ENCODE measurements at places on chromosomes 13 and 19.

DNA sequence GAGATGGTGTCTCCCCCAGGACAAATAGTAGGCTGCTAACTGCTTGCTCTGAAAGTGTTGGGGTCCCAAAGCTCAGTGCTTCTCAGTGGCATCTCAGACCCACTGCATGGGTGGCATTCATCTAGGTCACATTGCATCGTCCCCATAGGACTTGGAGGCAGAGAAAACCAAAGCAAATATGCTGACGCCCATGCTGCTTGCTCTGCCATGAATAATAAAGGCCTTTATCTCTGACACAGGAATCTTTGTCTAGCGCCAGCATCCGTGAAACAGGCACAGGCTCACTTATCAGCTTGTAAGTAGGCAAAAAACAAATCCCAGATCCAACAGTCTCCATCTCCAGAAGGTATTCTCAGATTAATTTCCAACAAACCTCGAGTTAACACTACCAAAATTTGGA lies 18.9 kb upstream of the IPO5 start:
- DNase-seq = no peak

- DNase-seq = peak; percentile 9
Observed at GRCh38 chr13:48000559-48001113, 437 bp downstream of the SUCLA2 start.

GRCh38 chr19:6267552-6268381 lies 12.0 kb downstream of the MLLT1 start:
- no peak for DNase-seq

GRCh38 chr19:16645140-16645539 lies 14.8 kb downstream of the SMIM7 start:
- DNase-seq = no peak

DNA sequence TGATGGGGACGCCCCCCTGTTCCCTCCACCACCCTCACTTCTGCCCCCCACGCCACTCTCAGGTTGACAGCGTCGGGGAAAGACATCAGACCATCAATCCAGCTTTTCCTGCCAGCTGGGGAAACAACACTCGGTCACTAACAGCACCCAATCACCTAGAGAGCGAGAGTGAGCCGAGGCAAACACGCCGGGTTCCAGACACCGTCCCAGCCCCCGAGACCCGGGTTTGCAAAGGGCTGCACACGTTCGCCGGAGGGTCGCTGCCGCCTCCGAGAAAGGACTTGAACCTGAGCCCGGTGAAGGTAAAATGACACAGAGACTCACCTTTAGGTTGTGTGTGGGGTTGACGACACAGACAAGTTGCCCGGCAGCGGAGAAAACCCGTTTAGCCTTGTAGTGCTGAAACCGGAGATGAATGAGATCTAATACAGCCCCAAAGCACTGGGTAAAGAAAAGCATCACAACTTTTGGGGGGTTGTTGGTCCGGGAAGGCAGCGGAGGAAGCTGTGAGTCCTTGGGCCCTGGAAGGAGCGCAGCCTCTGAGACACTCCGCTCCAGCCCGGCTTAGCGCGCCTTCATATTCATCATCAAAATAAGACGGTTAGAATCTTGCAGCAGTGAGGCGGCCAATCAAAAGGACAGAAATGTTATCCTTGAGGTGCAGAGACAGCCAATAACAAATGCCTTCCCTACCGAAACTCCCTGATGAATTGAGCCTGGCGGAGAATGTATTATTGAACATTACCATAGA lies at the start of gene SIAH3:
TSS of gene SIAH3 (minus strand) at position 583 of the 751 bp plus-strand sequence. CDS start at position 459, 124 bp downstream.
- DNase-seq = peak; percentile 9

GRCh38 chr19:42422092-42422900 lies 4.9 kb downstream of the LIPE start:
- no peak for DNase-seq

GRCh38 chr13:62525652-62526051 lies 1110.0 kb upstream of the PCDH20 start:
- no peak for DNase-seq

- no peak for DNase-seq
Observed at GRCh38 chr19:5154799-5155426, 185.7 kb downstream of the PTPRS start.

DNA sequence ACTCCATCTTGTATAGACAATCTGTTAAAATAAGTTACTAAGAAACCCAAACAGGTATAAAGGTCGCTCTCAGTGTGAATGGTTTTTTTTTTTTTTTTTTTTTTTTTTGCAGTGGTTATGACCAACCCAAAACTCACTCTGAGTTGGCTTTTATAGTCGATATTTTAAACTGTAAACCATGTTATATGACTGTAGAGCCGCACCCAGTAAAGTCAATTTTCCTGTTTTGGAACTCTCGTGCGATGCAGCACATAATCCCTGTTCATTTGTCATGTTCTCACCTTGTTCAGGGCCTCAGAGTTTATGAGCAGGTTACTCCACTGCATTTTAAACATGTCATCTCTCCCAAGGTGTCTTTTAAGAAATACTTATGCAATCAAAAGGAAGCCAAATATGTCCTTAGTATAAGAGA lies 112.5 kb downstream of the KLF5 start:
- DNase-seq = no peak

DNA sequence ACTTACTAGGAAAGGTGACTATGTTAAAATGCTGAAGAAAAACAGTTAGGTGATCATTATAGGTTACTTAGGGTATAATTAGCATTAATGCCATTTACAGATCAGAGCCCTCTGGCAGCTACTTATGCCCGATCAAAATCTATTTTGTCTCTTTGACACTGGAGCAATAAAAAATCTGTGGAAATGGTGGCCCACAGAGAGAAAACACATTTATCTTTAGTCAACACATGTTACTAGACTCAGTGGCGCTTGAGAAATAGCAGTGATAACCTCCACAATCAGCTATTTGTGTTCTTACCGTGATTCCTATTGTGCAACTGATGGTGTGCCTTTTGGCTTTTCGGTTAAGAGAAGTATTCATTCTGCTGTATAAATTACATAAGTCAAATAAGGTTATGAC lies 1519.6 kb downstream of the PCDH9 start:
- DNase-seq = no peak

DNA sequence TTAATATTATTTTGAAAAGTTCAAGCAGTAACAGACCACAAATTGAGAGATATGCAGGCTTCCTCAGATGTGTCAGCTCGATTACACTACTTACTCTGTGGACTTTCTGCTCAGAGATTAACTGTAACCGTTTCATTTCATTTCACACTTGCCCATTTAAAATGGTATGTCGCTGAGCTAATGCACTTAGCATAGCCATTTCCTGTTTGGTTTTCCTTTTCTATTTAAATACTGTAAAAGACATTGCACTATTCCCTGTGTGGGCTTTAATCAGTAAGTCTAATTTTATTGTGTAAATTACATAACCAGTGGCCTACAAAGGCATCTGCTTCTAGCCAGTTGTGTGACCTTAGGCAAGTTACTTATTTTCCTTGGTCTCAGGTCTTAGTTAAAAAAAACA lies 237.6 kb downstream of the LACC1 start:
- DNase-seq = peak; percentile 30

GRCh38 chr19:3682741-3683404 lies 17.4 kb downstream of the PIP5K1C start:
- peak; percentile 42 for DNase-seq

- DNase-seq = no peak
Observed at GRCh38 chr13:63680704-63681103, 2265.1 kb upstream of the PCDH20 start.

- no peak for DNase-seq
Observed at GRCh38 chr19:38894968-38895367, 4.5 kb downstream of the SIRT2 start.

- no peak for DNase-seq
Observed at GRCh38 chr19:5281588-5281987, 59.0 kb downstream of the PTPRS start.

DNA sequence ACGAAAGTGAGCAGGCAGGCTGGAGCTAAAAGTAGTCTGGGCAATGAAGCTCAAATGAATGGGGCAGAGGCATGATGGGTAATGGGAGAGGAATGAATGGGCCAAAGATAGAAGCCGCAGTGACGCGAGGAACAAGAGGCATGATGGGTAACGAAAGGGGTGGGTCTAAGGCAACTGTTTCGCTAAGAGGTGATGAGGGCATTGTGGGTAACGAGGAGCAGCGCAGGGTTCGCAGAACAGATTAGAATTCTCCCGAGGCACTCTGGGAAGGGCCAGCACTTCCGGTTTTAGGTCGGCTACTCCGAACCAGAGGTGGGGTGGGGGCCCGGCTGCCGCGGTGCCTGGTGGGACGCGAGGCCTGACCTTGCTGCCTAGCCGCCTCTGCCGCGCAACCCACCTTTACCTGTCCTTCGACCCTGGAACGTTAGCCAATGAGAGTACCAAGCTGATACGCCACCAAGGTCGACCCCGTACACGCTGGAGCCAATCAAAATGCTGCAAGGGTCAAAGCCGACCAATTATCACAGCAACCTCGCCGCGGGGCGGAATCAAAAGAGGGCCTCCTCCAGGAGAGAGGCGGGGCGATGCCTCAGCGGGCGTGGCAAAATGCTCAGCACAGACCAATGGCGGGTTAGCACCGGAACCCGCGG lies 563 bp upstream of the TOMM40 start:
- DNase-seq = peak; percentile 100

- no peak for DNase-seq
Observed at GRCh38 chr19:28549680-28550277, 663.2 kb downstream of the UQCRFS1 start.

- no peak for DNase-seq
Observed at GRCh38 chr19:35796645-35797542, 15.8 kb downstream of the PRODH2 start.

DNA sequence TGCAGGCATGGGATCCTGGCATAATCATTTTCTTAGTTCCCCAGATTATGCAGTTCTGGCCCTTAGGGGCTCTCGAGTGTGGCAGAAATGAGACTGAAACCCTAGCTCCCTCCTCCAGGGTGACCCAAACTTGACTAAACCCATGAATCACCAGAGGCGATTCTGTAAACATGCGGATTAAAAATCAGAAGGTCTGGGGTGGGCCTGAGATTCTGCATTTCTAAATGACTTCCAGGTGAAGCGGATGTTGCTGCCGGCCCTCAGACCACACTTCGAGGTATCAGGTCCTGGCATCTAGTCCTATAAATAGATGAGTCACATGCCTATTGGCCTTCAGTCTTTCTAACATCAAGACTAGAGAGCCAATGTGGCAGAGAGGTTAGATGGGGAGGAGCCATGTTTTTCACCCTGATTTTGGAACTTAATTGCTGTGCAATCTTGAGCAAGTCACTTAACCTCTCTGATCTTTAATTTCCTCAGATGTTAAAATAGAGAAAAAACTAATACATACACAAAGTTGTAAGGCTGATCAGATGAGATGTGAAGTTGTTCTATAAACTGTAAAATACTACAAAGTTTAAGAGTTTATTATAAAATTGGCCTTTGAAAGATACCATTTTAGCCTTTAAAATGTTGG lies 431.2 kb downstream of the FOXO1 start:
- peak; percentile 15 for DNase-seq

DNA sequence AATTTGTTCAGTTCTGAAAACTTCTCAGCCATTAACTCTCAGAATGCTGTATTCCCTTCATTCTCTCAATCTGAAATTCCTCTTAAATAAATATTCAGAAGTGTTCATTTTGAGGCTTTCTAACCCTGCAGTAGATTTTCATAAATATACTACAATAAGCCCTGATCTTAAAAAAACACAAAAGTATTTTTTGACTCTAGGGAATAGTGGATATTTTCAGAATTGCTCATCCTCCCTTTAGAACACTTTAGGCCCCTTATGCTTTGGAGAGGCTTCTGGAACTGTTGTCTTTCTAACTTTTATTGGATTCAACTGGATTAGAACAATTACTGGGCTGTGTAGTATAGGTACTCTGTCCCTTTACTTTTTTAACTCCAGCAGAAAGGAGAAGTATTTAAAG lies 1662.6 kb upstream of the MIR17HG start:
- no peak for DNase-seq

DNA sequence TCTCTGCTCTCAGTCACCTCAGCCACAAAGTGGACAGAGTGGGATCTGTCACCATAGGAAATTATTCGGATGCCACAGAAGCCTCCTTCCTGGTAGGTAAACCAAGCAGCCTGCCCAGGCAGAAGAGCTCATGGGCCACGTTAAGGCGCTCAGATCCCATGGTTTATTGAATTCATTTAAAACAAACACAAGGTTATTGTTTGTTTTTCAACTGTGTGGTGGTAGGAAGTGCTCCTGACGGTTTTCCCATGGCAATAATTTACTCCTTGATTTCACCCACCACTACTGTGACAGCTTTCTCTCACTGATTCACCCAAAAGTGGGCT lies 14.4 kb downstream of the BCAM start:
- no peak for DNase-seq

DNA sequence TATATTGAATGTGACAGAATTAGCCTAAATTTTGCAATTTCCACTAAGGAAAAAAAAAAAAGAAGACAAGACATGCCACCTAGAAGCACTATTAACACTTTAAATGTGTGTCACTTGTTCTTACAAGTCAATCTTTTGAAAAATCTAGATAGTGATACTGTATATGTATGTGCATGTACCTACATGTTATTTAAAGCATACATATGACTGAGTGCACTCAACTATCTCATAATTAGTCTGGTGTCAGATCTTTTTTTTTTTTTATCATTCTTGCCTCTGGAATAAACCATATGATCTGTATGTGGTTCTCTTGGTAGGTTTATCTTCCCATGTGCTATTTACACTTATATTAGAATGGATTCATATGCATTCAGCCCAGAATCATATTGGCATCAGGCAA lies 62.3 kb downstream of the FOXO1 start:
- no peak for DNase-seq

DNA sequence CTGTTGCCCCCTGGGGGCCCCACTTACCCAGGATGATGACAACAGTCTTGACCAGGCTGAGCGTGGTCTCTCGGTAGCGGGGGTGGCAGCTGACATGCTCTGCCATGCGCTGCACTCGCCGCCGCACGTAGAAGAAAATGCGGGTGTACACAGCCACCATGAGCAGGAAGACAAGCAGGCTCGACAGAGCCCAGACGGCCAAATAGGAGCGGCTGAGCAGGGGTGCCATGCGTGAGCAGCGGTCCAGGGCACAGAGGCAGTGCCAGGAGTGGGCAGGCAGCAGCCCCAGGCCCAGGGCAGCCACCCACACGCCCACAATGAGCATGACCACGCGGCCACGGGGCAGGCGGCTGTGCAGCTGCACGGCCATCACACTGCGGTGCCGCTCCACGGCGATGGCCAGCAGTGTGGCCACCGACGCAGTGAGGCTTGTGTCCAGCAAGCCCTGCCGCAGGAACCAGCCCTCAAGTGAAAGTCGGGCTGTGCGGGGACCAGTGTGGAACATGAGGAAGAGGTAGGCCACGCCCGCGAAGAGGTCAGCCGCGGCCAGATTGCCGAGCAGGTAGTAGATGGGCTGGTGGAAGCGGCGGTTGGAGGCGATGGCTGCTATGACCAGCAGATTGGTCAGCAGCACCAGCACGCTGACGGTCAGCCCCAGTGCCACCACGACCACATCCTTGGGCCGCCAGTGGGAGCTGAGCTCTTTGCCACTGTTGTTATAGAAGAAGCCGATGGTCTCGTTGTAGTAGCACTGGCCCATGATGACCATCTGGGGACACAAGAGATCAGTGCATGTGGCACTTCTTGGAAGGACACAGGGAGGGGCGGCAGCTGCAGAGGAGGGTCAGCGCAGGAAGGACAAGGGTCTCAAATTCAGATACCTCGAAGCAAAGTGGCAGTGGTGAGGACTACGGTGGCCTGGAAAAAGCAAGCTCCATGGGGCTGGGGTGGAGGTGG lies 1.2 kb downstream of the LPAR2 start:
- no peak for DNase-seq

All from EL (cell line).